ENCODE measurements at places on chromosomes 16 and 17. TPM values are rescaled to one million over a fixed set of nuclear protein-coding genes. Genes with fewer than 3 reads are reported as not detected.
A peak's percentile ranks its signal among the peaks of the same experiment; 100 is the strongest.

- DNase-seq: peak; percentile 42
These were observed 35.7 kb downstream of the MYH13 start for GRCh38 chr17:10337136-10337535.

CCL2 gene
- total RNA-seq: 99.3 TPM

LRRC36 gene
- not detected for total RNA-seq

MYH1 gene
- total RNA-seq: not detected

GRCh38 chr17:37274461-37274860 lies 101.3 kb upstream of the C17orf78 start:
- DNase-seq: peak; percentile 94

GRCh38 chr17:970364-970763 lies 9.2 kb downstream of the NXN start:
- no peak for DNase-seq

- peak; percentile 45 for DNase-seq
These were observed 7.9 kb upstream of the NAGPA start for GRCh38 chr16:5041600-5042133.

RDM1 gene
- 0.43 TPM for total RNA-seq
